ENCODE measurements at places on chromosomes 6 and 20.
A peak's percentile ranks its signal among the peaks of the same experiment; 100 is the strongest.

DNA sequence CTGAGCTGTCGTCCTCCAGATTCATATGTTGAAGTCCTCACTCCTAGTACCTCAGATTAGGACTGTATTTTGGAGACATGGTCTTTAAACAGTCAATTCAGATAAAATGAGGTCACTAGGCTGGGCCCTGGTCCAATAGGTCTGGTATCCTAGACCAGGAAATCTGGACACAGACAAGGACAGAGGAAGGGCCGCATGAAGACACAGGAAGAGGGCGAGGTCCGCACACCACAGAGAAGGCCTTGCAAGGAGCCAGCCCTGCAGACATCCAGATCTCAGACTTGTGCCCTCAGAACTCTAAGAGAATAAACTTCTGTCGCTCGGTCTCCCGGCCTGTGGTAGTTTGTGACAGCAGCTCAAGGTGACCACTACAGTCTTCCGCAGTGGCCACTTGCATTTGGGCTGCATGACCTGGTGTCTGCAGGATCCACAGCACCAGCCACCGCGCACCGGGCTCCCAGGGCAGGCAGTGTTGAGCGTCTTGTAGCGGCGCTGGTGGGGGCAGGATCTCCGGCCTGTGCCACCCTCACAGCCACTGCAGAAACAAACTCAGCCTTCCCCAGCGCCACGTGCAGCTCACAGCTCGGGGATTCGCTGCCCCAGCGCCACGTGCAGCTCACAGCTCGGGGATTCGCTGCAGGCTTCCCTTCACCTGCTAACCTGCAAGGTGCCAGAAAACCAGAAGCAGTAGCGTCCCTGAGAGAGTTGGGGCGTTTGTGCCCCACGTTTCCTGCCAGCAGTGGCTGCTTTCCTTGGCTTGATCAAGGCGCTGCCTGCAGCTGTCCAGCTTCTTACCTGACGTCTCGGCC lies 6.0 kb upstream of the RBM38 start:
- no peak for ATAC-seq

DNA sequence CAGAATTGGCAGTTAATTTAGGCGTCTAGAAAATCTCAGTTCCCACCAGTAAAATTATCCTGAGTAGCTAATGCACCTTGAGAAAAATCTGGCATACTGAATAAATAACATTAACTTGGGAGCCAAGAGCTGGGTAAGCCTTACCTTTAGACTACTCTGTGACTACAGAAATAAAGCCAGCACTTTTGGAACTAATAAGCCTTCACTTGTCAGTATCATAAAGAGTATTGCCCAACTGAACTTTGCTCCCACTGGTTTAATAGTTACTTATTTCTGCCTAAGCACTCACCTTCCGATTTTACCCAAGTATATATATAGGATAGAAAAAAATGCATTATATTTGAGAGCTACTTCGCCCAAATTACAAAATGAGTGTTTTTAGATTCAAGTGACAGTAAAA lies 10.7 kb downstream of the FAM8A1 start:
- ATAC-seq, result no peak

- ATAC-seq, result no peak
Measured at GRCh38 chr20:57439432-57439831, 48.2 kb downstream of the RBM38 start.

DNA sequence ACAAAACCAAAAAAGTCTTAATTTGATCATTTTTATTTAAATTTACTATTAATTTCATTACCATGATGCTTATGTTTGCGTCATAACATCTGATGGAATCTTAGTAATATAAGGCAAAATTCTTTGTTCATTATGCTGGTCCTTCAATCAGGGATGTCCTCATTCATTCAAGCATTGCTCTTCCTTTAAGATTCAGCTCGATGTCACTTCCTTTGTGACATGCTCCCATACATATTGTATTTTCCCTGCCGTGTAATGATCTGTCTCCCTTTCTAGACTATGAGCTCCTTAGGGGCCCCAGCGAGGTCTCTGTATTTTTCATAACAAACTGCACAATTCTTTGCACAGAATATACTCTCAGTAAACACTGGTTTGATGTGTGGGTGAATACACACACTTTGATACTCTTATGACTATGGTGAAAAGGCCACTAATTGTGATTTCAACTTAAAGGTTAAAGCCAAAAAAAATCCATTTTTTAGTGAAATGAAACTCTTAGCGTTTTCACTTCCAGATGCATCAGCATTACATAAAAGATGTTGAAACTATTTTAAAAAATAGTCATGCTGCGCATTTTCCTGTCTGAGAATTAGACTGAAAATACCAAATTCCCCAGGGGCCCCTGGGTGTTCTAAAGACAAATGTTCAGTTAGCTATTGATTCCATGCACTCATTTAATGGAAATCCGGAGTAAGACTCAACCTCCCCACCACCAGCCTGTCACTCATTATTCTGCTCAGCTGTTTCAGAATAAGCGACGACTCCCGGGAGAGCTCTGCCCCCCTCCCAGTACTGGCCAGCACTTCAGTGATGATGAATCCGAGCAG lies 169.7 kb downstream of the ATXN1 start:
- ATAC-seq, result peak; percentile 89

DNA sequence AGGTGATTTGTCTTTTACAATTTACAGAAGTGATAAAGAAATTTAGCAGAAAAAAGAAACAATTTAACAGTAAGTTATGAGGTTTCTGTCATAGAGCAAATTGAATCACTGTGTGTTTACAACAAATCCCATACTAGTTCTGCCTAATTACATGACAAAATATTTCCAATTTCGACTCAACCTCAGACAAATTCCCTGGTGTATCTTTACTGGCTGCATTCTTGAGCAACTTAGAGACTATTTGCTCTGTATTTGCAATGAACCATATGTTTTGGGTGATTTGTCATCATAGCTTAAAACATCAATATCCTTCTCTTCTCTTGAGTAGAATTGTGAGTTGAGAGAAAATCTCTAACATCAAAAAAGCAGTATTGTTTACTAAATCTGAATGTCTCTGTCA lies 128.7 kb downstream of the SIM1 start:
- no peak for ATAC-seq

- ATAC-seq, result no peak
Measured at GRCh38 chr20:10618611-10619245, 55.1 kb downstream of the JAG1 start.

- no peak for ATAC-seq
Measured at GRCh38 chr6:100346828-100347227, 117.9 kb downstream of the SIM1 start.

GRCh38 chr6:150072201-150072600 lies 3.3 kb upstream of the ULBP3 start:
- ATAC-seq, result peak; percentile 57

DNA sequence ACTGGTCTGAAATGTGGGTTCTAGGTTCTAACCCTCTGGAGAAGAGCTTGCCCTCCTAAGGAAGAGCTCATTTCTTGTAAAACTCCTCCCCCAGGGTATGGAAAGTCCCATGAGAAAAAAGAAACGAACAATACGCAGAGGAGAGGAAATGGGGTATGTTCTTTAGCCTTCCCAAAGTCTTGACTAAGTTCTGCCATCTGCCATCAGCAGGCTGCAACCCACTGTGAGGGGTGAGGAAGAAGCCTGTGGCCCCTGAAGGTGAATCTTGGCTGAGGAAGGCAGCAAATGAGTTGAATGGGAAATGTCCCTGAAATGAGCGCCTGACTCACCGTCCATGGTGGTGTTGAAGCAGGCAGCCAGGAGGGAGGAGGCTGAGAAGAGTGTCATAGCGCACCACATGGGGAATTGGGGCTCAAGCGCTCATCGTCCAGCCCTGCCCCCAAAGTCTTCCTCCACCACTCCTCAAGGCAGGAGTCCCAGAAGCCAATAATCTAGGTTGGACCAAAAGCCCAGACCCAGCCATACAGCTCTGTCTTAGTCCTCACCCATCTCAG lies 10.4 kb upstream of the MATN4 start:
- no peak for ATAC-seq

DNA sequence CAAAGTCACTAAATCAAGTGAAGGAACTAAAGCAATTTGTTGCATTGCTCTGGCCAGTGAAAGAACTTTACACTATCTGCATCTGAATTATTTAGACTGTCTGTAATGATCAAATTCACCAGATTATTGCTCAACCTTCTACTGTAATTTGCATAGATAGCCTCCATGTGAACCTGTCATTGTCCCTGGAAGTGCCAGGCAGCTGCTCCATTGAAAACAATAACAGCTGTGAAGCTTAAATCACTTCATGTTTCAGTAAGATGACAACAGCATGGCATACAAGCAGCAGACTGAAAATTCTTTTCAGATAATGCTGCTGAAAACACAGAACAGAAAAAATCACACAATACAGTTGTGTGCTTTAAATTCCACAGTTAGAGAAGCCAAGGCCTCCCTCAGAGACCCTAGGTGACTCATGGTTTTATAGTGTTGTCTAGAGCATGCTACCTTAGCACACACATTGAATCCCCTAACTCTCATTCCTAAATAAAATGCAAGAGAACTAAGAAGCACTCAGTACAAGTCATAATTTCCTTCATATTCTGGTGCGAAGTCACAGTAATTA lies 248.9 kb downstream of the TPBG start:
- no peak for ATAC-seq

GRCh38 chr6:582370-582769 lies 74.5 kb downstream of the HUS1B start:
- no peak for ATAC-seq

DNA sequence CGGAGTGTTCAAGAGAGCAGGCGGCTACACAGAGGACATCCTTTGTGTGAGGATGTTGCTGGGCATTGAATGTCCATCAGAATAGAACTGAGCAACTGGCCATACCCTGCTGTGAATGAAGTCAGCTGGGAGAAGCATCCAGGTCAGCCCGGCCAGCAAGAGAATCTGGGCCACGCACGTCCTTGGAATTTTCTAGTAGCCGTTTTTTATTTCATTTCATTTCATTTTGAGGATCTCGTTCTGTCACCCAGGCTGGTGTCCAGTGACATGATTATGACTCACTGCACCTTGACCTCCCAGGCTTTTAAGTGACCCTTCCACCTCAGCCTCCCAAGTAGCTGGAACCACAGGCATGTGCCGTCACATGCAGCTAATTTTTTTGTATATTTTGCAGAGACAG lies 97.9 kb downstream of the SSR1 start:
- no peak for ATAC-seq

GRCh38 chr20:50578061-50578777 lies 68.0 kb downstream of the PTPN1 start:
- ATAC-seq, result peak; percentile 80

DNA sequence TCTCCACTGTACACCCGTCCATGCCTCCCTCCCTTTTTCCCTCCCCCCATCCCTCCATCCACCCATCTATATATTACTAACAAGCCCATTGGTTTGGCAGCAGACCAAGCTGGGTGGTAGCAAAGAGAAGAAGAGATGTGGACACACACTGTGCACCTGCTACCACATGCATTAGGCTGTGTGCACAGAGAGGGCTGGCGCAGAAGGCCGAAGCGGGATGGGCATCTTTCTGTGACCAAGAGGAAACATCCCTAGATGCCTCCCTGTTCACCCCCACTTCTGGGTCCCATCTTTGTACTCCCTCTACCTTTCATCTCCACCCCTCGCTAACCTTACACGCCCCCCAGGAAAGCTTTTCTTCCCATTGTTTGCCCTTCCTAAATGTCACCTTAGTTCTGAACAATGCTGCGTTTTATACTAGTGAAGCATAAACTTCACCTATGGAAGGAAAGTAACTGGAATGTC lies 64.9 kb upstream of the AFDN start:
- ATAC-seq, result no peak

DNA sequence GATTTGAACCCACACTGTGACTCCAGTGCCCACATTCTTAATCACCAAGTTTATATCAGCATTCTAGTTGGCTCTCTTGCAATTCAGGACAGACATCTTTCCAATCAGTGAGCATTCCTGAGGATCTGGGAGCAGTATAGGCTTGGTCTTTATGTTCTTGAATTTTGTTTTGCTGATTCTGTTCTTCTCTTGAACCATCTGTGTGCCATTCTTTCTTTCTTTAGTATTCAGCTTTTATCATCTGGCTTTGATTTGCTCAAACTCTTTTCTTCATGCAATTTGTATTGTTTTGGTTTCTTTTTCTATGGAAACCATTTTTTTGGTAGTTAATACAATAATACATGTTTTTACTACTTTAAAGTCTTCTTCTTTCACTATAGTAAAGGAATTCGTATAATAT lies 162.4 kb downstream of the CD109 start:
- ATAC-seq, result no peak

DNA sequence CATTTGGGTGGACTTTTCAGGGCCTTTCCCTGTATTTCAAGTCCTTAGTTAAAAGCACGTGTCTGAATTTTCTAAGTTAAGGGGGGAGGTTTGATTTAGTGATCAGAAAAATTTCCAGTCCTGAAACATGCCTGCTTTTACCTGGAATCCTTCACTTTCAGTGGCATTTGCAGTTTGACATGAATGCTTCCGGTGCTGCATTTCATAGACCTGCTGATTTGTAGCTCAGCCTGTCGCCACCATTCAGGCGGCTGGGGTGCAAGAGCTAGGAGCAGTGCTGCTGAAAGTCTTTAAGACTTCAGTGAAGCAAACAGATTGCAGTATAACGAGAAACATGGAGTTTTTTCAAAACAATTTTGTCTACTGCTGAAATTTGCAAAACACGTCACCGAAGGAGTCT lies 14.0 kb downstream of the RPS6KA2 start:
- no peak for ATAC-seq

DNA sequence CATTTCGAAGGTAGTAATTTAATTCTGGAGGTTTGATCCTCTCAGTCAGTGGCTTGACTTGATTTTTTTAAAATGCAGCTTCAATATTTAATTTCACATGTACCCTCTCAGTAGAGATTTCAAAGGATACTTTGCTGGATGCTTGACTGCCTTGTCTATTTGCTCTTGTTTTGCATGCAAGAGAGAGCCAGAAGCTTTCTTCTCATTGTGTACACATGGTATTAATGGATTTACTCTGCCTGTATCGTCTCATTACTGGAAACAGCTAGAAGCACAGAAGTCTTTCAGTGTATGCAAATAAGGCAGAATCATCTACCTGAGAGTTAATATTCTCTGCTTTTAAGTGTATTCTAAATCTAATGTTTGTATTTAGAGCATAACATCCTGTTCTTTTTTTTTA lies 84.3 kb upstream of the FOXO3 start:
- ATAC-seq, result no peak

GRCh38 chr6:43173591-43174262 lies 2.7 kb downstream of the SRF start:
- no peak for ATAC-seq

DNA sequence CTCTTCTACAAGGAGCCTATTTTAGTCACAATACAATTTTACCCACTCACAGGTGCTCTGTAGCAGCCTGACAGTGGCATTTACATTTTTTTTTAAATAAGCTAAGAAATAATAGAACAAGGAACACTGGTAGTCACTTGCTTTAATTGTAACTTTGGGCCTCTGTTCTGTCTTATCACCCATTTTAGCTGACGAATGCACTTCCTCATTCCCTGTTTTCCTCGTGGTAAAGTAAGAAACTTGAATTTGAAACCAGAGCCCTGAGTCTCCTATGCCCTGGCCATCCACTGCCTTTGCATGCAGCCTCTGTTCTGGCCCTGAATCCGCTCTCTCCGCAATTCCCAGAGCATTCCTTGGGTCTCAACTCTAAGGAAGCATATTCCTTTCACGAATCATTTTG lies 550.6 kb downstream of the PTPRT start:
- no peak for ATAC-seq

All from activated T-helper 17 cell treated with anti-CD3 and anti-CD28 coated beads, Interleukin-2, amount 50 U/mL, for 72 hours (primary cell).